Cortex of kidney (tissue), 1 donor: ENCODE measurements at places on chromosomes 2 and 18.

GRCh38 chr2:7430869-7431641, 513.8 kb downstream of the RNF144A start:
- no peak for DNase-seq

- no peak for DNase-seq
These were observed 119.9 kb downstream of the PARD3B start for GRCh38 chr2:204665207-204665606.

- DNase-seq = no peak
These were observed 21.4 kb upstream of the MLPH start for GRCh38 chr2:237465515-237466148.

DNA sequence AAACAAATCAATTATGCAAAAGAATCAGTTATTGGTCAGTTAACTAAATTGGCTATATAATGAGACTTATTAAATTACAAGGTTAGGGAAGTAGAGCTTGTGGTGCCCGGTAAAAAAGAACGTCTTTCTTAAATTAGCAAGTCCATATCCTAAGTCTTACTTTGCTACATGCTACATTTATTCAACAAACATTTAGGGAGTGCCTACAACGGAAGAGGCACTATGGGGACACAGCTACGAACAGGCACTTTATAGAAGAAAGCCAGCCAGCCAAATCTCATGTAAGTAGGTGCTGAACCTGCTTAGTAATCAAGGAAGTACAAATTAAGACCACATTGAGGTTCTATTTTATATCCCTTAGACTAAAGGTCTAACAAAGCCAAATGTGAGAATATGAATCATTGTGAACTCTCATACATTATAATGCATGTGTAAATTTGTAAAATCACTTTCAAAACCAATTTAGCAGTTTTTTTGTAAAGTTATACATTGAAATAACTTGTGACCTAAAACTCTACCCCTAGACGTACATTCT, 59.9 kb downstream of the PDK1 start:
- DNase-seq = no peak

DNA sequence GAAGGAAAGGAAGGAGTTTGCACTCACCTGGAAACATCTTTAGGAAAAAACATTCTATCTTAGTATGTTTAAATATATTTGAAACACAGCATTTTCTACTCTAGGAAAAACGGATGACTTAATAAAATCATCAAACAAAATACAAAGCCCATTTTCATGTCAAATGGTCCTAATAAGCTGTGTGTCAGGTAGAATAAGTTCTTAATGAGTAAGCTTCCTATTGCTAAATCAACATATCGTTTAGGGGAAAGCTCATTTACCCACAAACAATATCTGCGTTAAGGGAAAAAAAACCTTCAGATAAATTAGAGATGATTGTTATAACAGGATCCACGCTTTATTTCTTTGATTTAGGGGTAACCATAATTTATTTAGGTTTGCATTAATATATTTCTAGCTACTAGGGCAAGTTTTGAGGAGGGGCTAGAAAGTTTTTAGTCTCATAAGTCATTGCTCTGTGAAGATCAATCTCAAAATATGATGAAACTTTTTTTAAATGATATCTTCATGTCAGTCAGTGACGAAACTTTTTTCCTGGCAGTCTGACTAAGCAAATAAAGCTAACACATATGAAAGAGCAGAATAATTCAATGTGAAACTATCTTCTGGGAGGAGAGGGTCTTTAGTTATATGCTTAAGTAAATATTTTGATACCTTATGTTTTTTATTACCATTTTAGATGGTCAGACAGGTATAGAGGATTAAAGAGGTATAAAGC, 147.1 kb downstream of the WDSUB1 start:
- DNase-seq = no peak

GRCh38 chr2:166521155-166521554, 27.1 kb upstream of the SCN7A start:
- DNase-seq = no peak

DNA sequence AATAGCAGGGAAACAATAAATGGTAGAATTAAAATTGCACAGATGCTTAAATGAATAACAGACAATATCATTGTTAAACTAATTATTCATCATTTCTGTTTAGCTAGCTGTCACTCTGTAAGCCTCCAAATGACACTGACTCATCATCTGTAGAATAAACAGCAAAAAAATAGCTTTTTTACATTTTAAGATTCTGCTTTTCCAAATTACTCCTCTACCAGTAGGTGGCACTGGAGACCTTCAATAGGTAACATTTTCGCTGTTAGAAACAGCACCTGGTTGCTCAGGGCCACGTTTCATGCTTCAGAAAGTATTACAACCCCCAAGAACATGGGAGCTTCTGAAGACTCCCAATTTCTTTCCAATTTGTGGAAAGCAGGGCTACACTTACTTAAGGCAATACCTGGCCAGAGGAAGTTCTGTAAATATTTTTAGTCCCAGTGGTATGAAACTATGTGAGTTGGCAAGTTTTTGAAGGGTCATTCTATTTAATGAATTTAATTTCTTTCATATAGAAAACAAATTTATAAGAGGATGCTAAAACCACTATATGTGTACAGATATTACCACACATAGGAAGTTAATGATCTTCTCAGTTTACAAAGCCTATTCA, 45.4 kb downstream of the TTN start:
- DNase-seq = no peak
